ENCODE measurements at places on chromosomes 2 and 18.
A peak's percentile ranks its signal among the peaks of the same experiment; 100 is the strongest.

DNA sequence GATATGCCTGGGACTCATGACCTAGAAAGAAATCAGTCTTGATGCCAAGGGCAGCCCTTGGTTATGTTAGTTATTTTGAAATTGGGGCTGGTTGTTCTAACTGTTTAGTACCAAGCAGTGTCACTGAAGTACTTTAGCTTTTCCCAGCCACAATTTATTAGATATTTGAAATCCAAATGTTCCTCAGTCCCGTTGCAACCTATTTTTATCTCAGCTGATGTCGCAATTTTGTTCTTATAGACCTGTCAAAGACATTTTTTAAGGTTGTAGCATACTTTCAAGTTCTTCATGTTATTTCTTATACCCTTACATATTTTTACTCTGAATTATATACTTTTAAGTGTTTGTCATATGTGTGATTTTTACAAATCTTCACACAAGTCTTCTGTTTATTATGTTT is 100.1 kb downstream of the LRP1B start:
- no peak for DNase-seq

GRCh38 chr2:162403884-162404283 is 60.0 kb downstream of the GCA start:
- DNase-seq = peak; percentile 46

DNA sequence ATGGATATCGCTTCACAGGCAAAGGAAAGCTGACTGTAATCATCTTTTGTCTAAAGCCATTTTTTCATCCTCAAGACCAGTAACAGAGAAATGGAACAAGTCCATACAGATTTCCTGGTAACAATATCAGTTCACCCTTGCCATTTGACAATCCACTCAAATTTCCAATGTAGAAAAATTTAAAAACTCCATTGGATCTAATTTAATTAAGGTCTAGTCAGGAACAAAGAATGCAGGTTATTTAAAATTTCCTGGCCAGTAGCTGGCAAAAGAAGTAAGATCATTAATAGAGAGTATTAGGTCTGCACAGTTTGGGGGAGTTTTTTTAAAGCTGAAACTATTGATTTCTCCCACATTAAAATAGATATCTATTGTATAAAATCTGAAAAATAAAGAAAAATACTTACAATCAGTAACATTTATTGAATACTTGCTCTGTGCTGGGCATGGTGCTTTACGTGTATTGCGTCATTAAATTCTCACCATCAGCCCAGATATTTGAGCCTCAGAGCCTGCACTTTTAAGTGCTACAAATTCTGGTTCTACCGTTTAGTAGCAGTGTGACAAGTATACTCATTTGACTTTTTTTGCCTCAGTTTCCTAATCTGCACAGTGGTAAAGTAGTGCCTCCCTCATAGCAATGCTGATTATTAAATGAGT is 41.8 kb downstream of the SMARCAL1 start:
- no peak for DNase-seq

GRCh38 chr2:204344119-204344518 is 201.2 kb upstream of the PARD3B start:
- DNase-seq = no peak

DNA sequence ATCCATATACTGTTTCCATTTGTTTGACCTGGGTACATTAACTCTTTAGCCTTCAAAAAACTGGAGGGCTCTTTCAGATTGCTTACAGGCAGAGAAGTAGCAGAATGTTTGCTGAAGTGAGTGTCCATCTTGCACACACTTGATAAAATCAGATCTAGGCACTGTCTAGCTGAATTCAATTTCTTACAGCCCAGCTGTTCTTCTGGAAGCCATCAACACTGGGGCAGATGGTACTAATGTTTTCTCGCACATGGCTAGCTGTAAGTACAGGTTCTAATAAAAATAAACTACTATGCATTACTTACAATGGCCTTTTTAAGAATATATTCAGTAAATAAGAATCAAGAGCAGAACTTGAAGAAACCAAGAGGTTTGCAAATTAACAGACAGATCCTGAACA is 175.9 kb downstream of the NBAS start:
- no peak for DNase-seq

DNA sequence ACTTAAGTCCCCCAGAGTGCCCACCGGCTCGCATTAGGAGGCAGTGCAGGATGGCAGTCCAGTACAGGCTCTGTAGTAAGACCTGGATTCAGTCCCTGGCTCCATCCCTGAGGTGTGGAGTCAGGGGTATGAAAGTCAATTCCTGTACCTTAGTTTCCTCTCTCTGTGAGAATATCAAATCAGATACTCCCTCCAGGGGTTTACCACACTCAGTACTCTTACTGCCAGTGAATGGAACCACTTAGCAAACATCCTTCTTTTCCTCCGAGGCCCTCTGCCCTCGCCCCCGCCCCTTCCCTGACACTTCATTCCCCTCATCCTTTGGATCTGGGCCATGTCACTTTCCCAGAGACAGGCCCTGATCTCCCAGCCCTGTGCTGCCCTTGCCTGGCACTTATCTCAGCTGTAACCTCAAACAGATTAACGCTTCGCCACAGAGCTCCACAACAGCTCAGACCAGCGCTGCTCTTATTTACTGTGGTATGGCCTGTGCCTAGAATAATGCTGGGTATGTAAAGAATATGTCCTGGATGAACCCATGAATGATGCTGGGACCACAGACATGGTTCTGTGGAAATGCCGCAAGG is 159.0 kb upstream of the TMEM200C start:
- DNase-seq = no peak

DNA sequence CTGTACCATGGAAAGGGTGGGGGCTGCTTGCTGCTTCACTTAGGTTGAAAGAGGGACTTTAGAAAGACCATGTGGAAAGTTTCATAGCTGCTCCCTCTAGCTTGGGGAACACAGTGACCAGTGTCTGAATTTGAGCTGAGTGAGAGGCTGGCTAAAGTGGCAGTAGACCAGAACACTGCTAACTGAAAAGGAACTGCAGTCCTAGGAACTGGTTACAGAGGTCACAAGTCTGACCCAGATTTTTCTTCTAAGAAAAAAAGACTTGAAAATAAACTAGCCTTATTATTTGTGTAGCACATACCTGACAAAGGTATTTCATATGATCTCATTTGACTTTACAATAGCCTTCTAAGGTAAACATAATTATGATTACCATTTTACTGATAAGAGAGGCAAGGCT is 153.6 kb downstream of the FSHR start:
- no peak for DNase-seq

- no peak for DNase-seq
Measured at GRCh38 chr2:241339839-241340630, 16.1 kb upstream of the FARP2 start.

DNA sequence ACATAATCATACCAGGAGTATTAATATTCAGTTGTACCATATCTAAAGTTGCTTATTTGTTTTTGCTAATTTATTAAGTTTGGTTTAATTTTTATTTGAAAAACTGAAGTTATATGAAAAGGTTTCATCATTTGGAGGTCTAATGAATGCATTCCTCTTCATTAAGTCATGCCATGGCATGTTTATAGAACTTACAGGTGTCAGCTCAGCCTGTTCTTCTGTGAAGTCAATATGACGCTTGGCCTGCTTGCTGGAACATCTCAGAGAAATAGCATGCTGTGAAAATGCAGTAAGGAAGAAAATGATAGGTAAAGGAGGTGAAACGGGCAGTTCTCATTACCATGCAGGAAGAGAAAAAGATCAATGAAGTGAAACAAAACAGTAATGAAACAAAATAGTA is 58.2 kb downstream of the RAPH1 start:
- no peak for DNase-seq

- no peak for DNase-seq
Measured at GRCh38 chr2:226405465-226405864, 394.2 kb downstream of the IRS1 start.

DNA sequence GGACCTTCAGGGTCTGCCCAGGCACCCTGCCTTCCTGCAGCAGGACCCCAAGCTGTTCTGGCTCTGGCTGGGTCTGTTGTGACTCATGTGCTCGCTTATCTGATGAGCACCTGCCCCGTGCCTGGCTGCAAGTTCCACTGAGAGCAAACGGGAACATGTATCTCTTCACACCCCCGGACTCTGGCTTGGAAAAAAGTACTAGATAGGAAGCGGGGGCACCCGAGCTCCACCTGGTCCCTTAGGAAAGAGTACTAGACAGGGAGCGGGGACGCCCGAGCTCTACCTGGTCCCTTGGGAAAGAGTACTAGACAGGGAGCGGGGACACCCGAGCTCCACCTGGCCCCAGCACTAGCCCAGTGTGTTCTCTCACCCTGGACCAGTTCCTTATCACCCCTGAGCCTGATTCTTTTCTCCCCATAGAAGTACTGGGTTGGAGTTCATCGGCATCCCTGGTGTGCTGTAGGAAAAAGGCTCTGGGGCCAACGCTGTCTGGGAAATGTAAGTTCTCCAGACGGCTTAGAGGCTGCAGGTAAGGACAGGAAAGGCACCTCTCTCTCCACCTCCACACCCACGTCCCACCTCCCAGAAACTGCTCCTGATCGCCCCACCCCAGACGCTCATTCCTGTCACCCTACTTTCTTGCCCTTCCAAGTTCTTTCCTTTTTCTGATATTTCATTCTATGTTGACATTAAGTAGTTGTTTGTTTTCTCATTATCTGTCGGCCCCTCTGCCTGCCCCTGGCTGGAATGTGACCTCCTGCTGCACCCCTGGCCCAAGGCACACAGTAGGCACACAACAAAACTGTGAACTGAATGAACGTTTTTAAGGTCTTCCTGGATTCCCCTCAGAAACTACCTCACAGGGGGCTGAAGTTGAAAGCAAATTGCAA is 40.2 kb downstream of the HDAC4 start:
- DNase-seq = no peak

DNA sequence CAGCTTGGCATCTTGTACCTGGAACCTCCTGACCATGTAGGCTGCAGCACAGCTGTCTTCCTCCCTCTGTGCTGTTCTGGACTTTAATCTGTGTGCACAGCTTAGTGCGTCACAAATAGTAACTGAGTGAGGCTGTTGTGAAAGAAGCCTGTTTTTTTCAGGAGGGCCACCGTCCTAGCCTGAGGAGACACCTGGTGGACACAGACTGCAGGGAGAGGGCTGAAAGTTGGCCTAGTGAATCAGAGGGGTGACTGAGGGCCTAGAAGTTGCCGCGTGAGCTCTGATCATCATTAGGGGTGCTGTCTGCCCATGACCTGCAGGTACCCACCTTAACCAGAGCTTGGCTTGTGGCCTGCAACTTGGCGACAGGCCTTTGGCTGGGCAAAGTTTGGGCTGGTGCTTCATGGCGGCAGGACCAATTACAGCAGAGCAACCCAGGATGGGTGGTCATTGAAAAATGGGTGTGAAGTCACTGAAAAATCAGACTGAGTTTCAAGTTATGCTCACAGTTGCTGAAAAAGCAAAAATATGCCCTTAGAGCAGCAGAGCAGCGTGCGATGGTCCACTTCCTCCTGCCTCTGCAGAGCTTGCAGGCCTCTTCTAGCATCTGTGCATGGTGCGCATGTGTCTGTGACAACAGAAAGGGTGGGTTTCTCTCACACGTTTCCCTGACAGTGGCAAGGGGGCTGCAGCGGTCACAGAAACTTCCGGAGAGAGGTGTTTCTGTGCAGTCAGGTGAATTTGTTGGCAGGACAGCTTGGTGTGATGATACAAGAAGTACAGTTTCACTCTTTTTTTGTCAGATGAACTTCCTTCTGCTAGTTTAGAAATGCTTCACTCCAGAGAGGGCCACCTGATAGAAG is 9.6 kb downstream of the GDF7 start:
- no peak for DNase-seq

- DNase-seq = no peak
Measured at GRCh38 chr18:62357079-62357719, 32.1 kb downstream of the TNFRSF11A start.

DNA sequence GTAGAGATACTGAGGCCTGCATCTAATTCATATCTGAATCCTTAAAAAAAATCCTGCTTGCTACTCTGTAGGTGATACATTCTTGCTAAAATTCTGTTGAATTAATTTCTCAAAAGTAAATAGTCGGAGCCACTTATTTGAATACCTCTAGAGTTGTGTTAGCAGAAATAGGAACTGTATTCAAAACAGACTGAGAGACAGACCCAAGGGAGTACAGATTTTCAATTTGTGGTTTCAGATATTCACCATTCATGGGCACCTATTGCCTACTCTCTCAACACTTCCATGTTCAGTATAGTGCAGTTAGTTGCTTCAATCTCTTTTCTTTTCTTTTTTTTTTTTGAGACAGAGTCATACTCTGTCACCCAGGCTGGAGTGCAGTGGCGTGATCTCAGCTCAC is 46.6 kb upstream of the CTLA4 start:
- no peak for DNase-seq

GRCh38 chr18:41864216-41864615 is 90.8 kb upstream of the PIK3C3 start:
- no peak for DNase-seq

DNA sequence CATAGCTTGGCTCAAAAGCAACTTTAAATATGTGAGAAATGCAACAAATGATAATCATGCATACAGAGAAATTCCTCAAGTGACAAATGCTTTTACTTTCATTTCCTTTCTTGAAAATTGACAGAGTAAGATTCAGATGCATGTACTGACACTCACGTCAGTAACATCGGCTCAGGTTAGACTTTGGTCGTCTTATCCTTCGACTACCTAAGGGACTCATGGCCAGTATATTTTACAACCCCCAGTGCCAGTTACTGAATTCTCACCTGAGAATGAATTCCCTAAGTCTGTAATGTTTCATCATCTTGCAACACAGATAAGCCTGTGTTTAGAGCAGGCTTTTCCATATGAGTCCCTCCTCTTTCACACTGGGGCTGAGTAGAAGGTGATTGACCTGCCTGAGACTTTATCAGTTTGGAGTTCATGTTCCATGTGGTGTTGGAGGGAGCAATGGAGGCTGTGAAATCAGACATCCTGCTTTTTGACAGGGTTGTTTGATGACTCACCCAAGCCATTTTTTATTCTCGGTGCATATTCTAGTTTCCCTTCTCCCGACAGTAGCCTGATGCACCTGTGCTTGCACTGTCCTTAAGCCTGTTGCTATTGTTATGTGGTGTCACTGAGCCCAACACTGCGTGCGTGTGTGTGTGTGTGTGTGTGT is 30.5 kb upstream of the ATP8B1 start:
- DNase-seq = peak; percentile 34

- no peak for DNase-seq
Measured at GRCh38 chr2:159131267-159131913, 155.1 kb downstream of the WDSUB1 start.

- peak; percentile 50 for DNase-seq
Measured at GRCh38 chr2:12271589-12271984, 445.1 kb upstream of the TRIB2 start.

- DNase-seq = no peak
Measured at GRCh38 chr2:166000401-166000800, 46.8 kb upstream of the TTC21B start.

- DNase-seq = no peak
Measured at GRCh38 chr2:202171241-202171825, 67.1 kb downstream of the SUMO1 start.

GRCh38 chr2:31322371-31322770 is 88.4 kb downstream of the EHD3 start:
- no peak for DNase-seq

GRCh38 chr2:190881598-190882410 is 1.2 kb downstream of the GLS start:
- DNase-seq = peak; percentile 92
